ENCODE measurements at places on chromosomes 11 and 22. TPM values are rescaled to one million over a fixed set of nuclear protein-coding genes. Genes with fewer than 3 reads are reported as not detected.

TSG101 gene
- total RNA-seq = 54.4 TPM

IL17RA gene
- 8.7 TPM for total RNA-seq

NDUFS8 gene
- 433 TPM for total RNA-seq

OR2AT4 gene
- total RNA-seq = not detected

IGSF9B gene
- total RNA-seq = 40.1 TPM

RIN1 gene
- total RNA-seq = 2.0 TPM

DDIAS gene
- total RNA-seq = 0.42 TPM

All from right cardiac atrium (tissue), 5 donors.